NCI-H1694 (cell line): ENCODE measurements at places on chromosomes 2 and 18.

GRCh38 chr2:144796936-144797335, 277.0 kb upstream of the ZEB2 start:
- no peak for DNase-seq

DNA sequence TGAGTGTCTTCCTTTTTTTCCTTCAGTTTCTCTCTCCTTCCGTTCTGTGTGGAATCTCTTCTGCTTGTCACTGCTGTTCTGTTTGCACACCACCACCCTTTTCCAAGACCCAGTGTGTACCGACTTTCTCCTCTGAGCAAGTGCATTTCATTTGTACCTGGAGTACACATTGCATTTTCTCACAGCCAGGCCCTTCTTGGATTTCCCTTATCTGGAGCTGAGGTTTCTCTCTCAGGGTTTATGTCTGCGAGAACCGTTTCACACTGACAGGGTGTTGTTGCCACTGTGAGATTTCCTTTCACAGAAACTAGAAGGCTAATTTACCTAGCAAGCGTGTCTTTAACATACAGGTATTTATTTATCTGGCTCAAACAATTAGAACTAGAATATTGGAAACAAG, 26.2 kb downstream of the NCOA1 start:
- no peak for DNase-seq

GRCh38 chr2:150188800-150189199, 298.7 kb downstream of the RND3 start:
- no peak for DNase-seq

- DNase-seq: peak; percentile 84
These were observed 593.7 kb downstream of the NRXN1 start for GRCh38 chr2:50438259-50438658.

- DNase-seq: no peak
These were observed 38.2 kb downstream of the NRP2 start for GRCh38 chr2:205720451-205720902.

- no peak for DNase-seq
These were observed 402.0 kb upstream of the LRRTM1 start for GRCh38 chr2:80706541-80706940.

DNA sequence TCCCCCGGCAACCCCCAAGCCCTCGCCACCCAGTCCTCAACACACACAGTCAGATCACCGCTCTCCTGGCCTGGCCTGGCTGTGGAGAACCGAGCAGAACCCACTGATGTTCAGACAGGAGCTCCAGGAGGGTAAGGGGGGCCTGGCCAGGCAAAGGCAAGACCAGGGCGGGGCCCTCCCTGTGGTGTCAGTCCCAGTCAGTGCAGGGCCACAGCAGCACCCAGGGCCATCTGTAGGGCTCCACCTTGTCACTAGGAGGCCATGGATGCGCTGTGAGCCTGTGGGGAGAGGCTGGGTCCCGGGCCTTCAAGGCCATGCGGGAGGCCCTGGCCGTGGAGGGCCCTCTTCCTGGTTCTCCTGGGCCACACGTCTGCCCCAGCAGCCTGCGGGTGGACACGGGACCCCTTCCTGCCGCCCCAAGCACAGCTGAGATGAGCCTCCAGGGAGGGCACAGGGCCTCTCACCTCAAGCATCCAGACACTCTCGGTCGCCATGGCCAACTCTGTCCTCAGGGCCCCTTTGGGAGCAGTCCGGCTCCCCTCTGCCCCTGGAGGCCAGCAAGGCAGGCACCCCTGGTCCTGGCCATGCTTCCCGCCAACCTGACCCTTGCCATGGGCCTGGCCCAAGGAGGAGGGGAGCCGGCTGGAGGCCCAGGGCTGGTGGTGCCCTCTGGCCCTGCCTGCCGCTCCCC, 2.0 kb downstream of the ANO7 start:
- no peak for DNase-seq

DNA sequence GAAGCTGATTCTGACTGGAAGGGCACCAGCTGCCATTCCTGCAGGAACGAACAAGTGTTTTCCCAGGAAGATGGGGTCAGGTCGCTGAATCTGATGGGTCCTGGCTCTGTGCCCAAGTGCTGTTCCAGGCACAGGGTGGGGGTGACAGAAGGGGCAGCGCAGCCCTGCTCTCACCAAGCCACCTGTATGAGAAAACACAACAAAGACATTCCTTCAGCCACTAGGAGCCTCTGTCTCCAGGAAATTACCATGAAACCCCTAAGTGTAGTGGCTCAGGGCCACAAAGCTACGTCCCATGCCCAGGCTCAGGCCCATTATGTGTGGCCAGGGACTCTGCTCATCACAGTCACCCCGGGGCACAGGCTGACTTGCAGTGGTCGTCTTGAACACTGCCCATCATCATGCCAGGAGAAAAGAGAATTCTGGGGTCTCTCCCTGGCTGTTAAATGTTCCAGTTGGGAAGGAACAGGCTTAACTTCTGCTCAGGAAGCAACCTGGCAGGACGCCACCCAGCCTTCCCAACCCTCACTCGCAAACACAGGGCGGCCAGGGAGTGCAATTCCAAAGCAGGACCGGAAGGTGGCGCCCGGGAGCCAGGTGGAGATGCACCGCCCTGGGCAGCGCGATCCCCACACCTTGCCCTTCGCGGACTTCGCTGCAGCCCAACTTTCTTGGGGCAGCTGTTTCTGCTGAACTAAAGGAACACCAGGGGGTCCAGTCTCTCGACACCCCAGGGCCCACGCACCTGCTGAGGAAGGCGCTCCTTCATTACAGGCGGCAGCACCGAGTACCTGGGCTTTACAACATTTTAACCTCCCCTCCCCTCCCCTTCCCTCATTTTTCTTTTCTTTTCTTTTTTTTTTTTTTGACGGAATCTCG, 11.0 kb upstream of the SFTPB start:
- DNase-seq: peak; percentile 86

DNA sequence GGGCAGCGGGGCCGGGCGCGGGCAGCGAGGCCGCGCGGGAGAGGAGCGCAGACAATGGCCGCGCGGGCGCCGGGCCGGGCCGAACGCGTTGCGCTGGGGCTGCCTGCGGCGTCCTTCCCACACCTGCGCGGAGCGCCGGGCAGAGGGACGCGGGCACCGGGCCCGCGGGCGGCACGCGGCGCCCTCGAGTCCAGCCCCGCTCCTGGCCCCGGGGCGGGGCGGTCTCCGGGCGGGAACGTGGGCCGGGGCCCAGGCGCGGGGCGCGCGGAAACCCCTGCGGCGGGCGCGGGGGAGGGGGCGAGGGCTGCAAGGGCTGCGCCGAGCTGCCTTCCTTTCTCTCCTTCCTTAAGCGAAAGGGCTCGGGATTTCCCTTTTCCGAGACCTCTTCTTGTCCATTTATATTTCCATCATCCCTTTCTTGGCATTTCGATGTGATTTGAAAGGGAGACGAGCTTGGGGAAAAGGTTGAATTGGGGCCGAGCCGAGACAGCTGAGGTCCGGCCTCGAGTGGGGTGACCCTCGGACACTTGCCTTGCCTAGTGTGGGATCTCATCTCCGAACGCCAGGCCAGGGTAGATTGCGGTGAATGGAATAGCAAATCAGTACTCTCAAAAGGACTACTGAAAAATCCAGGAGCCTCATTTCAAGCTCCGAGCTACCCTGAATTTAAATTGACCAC, 676 bp downstream of the KLHL23 start:
- no peak for DNase-seq

DNA sequence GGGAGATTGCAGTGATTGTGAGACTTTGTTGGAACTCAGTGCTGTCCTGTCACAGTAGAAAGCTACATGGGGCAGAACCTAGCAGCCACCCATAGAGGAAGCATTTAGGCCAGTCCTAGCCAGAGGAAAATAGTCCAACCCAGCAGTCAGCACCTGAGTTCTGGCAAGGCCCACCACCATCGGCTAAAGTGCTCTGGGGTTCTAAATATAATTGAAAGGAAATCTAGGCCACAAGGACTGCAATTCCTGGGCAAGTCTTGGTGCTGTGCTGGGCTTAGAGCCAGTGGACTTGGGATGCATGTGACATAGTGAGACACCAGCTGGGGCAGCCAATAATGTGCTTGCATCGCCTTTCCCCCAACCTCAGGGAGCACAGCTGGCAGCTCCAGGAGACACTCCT, 28.9 kb upstream of the ACTR2 start:
- no peak for DNase-seq

DNA sequence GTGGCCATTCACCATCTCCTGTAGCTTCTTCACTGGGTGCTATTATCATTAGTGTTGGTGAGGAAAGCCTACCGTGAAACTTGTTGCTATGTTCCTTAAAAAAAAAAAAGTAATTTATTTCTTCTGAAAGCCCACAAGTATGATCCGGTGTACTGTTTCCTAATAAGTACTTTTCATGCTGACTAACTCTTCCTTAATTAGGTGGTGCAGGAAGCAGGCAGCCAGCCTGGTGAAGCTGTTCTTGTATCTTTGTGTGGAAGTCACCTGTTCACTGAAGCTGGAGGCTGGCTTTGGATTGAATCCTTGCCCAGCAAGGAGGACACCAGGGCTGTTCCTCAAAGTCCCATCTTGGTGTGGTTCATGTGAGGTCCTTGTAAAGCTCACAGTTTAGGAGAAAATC, 321.7 kb upstream of the THSD7B start:
- no peak for DNase-seq

DNA sequence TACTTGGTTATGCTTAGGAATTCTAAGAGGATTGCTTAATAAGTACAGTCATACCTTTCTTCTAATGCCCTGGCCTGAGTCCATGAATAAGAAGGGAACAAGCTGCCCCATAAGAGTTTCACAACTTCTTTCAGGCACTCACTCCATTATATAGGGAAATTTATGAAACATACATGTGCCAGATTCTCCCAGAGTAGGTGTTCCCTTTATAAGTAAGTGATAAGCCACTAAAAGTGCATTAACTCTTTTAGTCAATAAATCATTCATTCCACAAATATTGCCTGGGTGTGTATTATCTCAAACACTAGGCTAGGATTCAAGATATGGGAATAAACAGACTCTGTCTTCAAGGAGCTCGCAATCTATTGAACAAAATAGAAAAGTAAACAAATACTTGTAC, 84.5 kb upstream of the RBBP8 start:
- DNase-seq: no peak

GRCh38 chr2:131105950-131106801, 1.0 kb downstream of the PLEKHB2 start:
- DNase-seq: no peak

DNA sequence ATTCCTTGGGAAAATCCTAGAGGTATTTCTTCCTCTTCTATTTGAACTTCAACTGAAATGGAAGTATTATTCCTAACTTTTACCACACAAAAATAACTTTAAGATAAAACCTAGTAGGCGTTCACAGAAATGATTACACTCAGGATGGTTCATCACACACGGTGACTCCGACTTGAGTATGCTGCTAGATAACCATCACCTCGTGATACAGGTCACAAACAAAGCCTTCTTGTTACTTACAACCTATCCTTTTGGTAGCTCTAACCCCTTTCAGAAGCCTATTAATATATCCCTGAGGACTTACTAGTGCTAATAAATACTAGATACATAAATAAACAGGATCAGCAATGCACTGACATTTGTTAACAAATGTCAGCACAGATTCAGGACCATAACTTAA, 101.0 kb upstream of the DNER start:
- DNase-seq: no peak

DNA sequence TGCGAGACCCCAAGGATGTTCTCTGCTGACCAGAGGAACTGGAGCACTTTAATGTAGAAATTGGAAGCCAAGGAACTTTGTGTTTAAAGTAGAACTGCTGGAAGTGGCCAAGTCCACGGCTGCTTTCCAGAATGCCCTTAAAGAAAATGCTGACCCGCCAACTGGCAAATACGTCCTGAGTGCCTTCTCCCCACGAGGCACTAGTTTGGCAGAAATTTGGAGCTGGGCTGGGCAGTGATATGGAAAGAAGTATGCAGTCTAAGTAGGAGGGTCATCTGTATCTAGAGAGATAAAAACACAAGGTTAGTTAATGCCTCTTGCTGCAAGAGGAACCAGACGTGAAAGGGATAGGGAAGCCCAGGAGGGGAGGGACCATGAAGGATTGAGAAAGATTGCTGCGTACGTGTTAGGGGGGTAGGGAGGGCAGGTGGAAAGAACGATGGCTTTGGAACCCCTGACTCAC, 59.3 kb upstream of the RFX8 start:
- no peak for DNase-seq

DNA sequence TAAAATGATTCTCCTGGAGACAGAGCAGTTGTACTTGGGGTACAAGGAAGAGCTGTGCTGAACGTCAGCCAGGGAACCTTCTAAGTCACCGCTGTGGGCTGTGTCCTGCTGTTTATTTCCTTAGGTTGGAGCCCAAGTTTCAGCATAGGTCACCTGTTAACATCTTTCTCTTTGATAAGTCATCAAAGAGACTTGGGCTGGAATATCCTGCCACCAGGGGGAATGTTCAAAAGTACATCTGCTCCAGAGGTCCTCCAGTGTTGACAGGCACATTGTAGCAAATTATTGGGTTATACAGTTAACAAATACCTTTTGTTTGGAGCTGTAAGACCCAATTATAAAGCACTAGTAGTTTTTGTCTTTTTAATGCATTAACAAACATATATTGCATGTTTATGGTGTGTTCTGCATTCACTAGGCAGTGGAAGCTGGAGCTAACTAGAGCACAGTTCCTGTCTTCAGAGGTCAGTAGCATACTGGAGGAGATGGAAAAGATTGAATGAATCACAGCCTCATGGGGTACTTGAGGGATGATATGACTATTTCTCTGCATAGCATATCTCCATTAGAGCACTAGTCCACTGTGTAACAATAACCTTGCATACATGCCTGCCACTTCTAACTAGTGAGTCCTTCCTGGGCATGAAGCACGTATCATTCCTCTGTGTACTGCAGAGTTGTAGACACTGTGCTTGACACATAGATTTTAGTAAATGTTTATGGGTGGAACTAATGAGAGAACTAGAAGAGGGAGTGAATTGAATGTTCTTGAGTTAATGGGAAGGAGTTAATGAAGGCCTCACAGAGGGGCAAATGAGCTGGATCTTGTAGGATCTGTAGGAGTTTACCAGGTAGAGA, 182.1 kb downstream of the AGAP1 start:
- no peak for DNase-seq

DNA sequence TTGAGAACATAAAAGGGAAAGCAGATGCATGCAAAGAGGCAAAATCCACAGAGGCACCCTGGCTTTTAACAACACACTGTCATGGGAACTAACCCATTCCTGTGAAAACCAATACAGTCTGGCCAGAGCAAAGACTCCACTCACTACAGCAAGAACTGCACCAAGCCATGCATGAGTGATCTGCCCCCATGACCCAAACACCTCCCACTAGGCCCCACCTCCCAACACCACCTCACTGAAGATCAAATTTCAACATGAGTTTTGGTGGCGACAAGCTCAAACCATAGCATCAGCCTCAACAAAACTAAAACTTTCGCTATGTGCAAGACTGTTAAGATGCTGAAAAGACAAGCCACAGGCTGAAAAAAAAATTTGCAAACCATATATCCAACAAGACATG, 162.8 kb downstream of the SMAD2 start:
- DNase-seq: no peak

DNA sequence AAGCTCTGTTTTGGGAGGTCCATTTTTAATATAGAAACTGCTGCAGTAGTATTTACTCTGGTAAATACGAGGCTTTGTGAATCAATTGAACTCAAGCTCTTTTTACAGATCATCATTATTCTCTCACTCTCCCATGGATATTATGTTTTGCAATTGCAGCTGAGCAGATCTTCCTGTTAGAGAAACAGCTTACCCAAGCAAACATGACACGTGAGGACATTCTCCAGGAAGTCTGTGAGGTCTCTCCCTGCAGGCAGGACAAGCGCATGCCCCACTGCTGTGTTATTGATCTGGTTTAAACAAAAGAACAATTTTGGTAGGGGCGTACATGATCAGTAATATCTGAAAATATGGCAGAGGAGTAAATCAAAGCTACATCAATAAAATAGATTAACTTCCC, 72.1 kb downstream of the COL6A3 start:
- DNase-seq: no peak
